ENCODE measurements at places on chromosomes 3 and 15. TPM values are rescaled to one million over a fixed set of nuclear protein-coding genes. Genes with fewer than 3 reads are reported as not detected.

Gene C3orf22
- total RNA-seq: not detected

Gene FSD2
- total RNA-seq: not detected

Gene KLF15
- not detected for total RNA-seq

Gene CYP8B1
- total RNA-seq: not detected

GRCh38 chr3:111936191-111936841 lies 42.5 kb upstream of the ABHD10 start:
- no peak for DNase-seq

DNA sequence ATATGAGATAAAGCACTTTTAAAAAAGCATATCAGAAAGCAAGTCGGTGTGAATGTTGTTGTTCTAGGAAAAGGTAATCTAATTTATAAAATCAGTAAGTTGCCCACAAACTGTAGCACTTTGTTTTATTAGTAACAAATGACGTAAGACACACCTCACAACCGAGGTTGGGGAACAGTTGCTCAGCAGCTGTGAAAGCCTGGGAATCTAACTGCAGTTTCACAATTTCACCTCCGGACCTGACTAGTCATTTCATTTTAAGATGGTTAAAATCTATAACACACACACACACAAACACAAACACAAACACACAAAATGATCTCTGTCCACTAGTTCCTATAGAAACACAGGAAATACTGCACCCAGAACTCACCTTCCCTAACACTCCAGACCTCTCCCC lies 406.7 kb upstream of the NR2F2 start:
- DNase-seq: no peak

GRCh38 chr15:66705277-66706146 lies 3.5 kb downstream of the SMAD6 start:
- DNase-seq: no peak

- no peak for DNase-seq
These were observed 45.4 kb downstream of the EFHB start for GRCh38 chr3:19888428-19889152.

GRCh38 chr3:133119176-133119575 lies 81.0 kb downstream of the TMEM108 start:
- no peak for DNase-seq

All from activated CD8-positive, alpha-beta T cell treated with anti-CD3 and anti-CD28 coated beads for 36 hours (primary cell).